ENCODE measurements at places on chromosomes 3 and 15.

- no peak for DNase-seq
Observed at GRCh38 chr3:57856675-57857074, 100.6 kb downstream of the SLMAP start.

GRCh38 chr3:135050536-135050935 lies 255.5 kb downstream of the EPHB1 start:
- no peak for DNase-seq

DNA sequence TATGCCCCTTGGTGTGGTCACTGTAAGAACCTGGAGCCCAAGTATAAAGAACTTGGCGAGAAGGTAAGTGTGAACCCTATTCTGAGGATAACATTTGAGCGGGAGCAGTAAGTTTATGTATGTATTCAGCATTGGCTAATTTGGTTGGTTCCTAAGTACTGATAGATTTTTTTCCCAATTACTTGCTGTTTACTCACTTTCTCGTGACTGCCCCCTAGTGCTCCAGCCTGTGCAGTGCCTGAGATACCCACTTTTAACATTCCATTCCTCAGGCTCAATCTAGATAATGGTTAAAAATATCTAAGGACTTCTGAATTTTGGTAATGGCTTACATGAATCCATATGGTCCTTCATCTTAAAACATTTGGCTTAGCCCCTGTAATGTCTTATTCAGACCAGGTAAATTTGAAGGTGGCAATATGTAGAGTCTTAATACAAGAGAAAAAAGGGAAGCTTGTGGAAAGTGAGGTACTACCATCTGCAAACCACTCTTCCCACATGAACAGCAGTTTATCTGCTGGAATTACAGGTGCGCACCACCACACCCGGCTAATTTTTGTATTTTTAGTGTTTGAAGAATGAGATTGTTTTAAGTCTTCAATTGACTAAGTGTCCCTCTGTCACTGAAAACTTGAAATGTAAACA lies 7.1 kb downstream of the ELL3 start:
- peak; percentile 74 for DNase-seq

- DNase-seq = no peak
Observed at GRCh38 chr15:33453761-33454160, 143.0 kb downstream of the RYR3 start.

- no peak for DNase-seq
Observed at GRCh38 chr3:100480081-100480480, 12.3 kb upstream of the TMEM45A start.

DNA sequence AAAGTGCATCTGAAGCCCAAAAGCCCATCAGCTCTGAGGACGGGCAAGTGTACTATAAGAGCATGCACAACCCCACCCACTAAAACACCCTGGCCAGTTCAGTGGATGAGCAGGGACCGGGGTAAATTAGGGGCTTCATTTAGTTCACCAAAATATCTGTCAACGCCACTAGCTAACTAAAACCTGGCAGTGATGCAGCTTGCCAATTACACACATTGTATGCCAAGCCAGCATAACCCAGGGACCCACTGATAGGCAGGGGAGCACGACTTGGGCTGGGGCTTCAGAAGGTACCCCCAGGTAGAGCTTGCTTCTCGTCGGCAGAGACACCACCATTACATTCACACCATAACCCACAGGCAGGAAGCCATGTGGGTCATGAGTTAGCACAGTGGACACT lies 47.0 kb downstream of the PTPN23 start:
- DNase-seq = no peak
